AG10803 (cell line): ENCODE measurements at places on chromosomes 3 and 15.

- DNase-seq: no peak
These were observed 532 bp downstream of the B4GALT4 start for GRCh38 chr3:119240101-119240590.

DNA sequence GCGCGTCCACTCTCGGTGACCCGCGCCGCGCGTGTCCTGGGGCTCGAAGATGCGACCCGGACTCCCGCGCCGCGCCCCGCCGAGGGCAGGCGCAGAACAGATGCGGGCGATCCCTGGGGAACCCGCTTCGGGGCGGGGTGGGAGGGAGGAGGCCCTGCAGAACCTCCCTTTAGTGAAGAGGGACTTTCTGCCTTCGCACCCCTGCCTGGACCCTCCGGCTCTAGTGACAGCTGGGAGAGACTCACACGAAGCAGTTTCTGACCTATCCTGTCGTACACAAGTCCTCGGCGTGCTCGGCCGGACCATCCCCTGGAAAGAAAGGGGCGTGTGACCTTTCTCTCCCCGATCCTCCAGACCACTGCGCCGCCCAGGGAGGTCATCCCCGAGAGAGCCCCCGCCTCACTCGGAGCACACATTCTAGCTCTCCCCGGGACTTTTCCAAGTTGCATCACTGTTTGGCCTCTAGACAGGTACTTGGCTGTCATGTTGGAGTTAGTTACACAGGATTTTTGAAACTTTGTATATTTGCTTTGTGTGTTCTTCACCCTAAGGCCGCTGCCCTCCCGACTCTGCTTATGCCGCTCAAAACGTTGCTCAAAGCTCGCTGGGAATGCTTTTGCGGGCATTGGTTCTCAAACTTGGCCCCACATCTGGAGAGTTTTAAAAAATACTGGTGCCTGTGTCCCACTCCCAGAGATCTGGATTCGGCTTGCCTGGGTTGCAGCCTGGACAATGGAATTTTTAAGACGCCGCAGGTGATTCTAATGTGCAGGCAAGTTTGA, 582 bp downstream of the CGNL1 start:
- DNase-seq: no peak

GRCh38 chr15:55587321-55588069, 650 bp downstream of the PYGO1 start:
- DNase-seq: peak; percentile 36

DNA sequence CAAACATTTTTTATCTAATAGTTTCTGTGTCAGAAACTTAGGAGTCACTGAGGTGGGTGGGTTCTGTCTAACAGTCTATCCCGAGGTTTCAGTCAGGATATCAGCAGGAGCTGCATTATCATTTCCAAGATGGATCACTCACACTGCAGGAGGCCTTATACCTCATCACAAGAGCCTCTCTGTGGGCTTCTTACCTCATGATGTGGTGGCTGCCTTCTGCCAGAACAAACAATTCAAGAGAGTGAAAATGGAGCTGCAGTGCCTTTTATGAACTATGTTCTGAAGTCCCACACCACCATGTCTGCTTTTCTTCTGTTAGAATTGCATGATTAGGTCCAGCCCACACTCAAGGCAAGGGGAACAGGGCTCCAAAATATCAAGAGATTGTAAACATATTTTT, 27.9 kb downstream of the RFX7 start:
- peak; percentile 20 for DNase-seq

DNA sequence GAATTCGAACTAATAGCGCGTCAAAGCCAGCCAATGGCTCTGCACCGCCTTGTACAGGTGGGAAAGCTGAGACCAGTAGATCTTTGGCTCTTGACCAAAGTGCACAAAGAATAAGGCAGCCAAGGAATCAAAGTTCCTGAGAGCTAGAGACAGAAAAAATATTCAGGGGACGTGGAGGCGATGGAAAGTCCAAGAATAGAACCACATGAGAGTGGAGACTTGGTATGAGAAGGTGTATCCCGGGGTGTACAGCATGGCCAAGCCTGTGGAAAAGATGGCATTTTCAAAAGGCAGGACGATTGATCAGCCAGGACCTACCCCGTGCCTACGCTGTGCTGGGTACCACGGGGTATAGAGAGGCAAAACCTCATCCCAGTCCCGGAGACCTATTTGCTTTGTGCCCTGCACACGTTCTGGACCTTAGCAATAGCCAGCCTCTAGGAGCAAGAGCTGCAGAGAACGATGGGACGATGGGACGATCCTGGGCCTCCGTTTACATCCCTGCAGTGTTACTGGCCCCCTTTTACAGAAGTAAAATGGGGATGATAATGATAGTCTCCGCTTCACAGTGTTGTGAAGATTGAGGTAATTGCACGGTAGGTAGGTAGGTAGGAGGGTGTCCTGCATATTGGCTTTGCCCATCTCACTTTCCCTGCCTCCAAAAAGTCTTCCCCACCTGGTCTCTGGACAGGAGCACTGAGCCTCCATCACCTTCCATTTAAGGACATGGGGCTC, 583 bp upstream of the RBSN start:
- DNase-seq: no peak

- DNase-seq: no peak
These were observed 507 bp downstream of the SLC12A6 start for GRCh38 chr15:34336991-34337556.

- peak; percentile 58 for DNase-seq
These were observed 82.7 kb downstream of the ABHD5 start for GRCh38 chr3:43773273-43774094.

GRCh38 chr15:41011055-41011815, 58.0 kb downstream of the CHAC1 start:
- DNase-seq: no peak

DNA sequence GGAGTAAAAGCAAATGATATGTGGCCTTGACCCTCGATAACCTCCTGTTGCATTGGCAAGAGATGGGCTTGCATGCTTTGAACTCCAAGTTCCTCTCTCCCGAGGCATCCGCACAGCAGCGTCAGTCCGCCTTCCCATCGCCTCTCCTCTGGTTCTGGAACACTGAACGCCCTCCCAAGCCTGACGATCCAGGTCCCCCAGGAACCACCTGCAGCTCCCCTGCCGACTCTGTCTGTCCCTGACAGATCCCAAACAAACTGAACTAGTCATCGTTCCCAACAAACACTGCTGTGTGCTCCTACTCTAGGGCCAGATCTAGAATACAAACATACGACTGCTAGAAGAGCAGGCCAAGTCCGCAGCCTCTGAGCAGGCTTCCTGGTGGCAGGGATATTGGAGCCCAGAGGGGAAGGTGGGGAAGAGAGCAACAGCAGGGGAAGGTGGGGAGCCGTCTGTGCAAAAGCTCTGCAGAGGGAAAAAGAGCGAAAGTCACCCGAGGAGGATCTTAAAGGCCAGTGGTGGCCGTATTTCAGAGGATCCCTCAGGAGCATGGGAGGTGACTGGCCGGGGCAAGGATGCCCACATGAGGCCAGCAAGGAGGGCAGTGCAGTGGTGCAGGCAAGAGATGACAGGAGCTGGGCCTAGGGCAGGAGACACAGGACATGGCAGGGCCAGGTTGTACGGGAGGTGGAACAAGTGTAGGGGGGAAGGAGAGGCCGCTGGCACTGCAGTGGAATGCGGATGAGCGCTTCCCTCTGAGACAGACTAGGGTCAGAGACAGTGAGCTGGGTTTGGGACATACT, 50.8 kb downstream of the PCSK6 start:
- DNase-seq: no peak

- no peak for DNase-seq
These were observed 3.6 kb downstream of the RAD18 start for GRCh38 chr3:8959668-8960067.

- DNase-seq: no peak
These were observed 67.0 kb downstream of the PPCDC start for GRCh38 chr15:75090388-75090734.

DNA sequence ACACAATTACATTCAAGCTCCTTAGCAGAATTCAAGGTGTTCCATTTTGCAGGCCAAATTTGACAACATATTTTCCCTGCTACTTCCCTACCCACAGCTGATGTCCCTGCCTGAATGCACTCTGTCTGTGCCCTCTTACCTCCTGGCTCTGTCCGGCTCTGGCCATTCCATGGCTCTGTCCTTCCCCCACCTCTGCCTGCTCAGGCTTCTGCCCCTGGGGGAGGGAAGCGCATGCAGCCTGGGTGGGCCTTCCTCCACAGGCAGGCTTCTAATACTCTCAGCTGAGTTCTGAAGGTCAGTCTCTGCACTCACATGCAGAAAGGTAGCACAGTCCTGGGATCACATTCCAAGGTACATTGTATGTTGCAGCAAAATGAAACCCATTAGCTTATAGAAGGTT, 113.6 kb upstream of the CACNA2D3 start:
- no peak for DNase-seq

GRCh38 chr15:77481670-77482069, 61.0 kb downstream of the HMG20A start:
- peak; percentile 70 for DNase-seq

- DNase-seq: peak; percentile 12
These were observed 66.0 kb upstream of the ARL8B start for GRCh38 chr3:5056111-5056391.

- no peak for DNase-seq
These were observed 2.5 kb downstream of the TTBK2 start for GRCh38 chr15:42918047-42918446.

DNA sequence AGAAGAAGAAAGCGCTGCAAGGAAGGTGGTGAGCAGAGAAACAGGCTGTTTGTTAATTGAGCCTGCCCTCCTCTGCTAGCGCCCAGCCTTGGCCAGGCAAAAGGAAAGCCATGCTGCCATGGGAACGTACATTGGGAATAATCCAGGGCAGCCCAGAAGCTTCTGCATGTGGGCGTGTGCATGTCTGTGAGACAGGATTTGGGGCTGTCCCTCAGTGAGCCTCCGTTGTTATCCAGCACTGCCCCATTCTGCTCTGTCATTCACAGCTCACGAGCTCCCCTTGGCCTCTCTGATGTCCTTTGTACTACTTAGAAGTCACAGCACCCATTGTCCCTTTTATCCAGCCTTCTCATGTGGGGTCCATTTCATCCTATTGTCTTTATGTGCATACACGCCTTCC, 239.1 kb upstream of the ROPN1 start:
- DNase-seq: no peak

DNA sequence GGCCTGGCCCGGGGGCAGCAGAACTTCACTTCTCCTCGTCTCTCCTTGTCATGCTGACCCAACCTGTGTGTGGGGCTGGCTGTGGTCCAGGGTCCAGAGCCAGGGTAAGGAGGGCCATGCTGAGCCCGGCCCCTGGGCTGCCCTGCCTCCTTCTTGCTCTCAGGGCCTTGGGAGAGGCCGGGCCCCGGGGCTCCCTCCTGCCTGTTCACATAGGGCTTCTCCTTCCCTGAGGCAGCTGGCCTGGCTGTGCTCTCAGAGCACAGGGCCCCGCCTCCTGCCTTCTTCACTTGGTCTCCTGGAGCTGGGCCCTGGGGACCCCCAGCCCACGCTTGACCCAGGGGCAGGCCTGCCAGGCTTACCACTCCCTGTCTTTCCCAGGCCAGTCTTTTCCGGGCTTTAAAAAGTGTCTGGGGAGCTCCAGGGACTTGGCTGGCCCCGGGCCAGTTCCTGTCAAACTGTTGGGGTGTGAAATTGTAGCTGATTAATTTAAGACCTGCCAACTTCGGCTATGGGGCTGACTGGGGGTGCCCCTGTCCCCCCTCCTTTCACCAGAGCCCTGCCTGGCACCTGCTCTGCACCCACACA, 11.8 kb downstream of the PLXNA1 start:
- DNase-seq: no peak

- no peak for DNase-seq
These were observed 127.2 kb downstream of the ZBTB20 start for GRCh38 chr3:115019900-115020299.

DNA sequence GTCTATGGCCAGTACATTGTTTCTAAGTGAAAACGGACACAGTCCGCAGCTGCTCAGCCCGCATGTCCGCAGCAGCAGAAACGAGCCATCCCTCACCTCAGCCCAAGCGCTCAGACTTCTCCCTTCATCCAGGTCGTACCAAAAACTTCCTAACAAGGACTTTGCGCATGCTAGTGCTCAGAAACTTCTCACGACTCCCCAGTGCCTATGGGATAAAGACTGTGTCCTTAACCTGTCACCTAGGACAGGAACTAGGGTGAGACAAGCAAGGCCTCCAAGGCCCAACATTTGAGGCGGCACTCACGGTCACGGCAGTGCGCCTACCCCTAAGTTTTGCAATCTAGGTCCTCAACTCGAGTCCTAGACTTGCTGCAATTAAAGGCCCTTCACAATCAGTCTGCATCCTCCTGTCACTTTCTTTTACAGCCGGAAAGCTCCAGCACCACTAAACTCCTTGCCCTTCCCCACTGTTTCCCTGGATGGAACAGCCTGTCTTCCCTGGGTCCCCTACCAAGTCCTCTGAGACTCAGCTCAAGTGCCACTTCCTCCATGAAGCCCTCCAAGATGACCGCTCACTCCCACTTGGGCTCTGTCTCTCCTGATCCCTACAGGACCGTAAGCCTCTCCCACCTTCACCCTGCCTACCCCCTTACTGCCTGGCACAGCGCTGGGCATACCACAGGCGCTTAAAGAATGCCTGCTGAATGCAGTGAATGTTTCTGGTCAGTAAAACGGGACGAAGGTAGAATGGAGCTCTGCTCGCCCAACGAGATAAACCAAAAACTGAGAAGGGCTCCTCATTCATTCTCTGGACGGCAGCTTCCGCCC, 1.2 kb downstream of the CLN6 start:
- peak; percentile 12 for DNase-seq

DNA sequence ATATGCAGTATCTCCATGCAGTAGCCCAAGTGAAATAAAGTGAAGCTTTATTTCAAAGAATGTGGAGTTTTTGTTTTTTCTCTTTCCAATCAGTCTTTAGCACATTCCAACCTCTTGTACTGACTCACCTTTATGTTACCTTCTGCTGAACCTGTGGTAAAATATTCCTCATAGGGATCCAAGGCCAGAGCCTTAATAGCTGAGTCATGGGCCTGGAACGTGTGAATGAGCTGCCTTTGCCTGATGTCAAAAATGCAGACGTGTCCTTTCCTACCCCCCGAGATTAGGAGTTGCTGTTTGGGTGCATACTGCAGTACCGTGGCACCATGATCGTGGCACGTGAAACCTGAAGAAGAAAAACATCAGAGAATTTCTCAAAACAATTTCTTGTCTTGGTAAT, 108.5 kb downstream of the GLDN start:
- peak; percentile 2 for DNase-seq

DNA sequence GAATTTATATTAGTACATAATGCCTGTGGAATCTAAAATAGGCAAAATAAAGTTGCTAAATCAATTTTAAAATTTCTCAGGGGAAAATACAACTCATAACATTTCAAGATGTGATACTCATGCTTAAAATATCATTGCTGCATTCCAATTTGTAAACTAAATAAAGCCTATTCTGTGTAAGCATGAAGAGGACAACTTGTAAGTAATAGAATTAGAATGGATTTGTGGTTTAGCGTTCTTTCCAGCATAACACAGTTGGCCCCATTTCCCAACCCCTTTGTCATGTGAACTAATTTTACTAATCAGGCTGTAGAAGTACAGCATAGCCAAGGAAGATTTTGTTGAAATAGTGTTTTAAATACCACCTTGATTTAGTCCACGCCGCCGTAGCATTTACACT, 437.2 kb downstream of the SI start:
- DNase-seq: peak; percentile 57
